ENCODE measurements at places on chromosomes 2 and 18.

DNA sequence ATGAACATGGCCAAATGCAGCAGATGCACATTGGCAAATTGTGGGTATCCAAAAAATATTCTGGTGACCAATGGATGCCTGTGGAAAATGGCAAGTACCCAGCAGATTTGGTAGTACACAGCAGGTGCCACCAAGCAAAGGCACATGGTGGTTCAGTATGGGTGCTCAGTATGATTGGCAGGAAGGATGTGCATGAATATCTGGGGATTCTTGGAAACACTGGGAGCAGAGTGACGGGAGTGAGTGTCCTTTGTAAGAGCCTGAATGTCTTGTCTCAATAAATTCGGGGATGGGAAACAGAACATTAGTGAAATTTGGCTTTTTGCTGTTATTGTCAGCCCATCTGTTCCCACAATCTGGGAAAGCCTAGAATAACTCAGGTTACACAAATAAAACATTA lies 36.8 kb upstream of the ACADL start:
- DNase-seq, result no peak

DNA sequence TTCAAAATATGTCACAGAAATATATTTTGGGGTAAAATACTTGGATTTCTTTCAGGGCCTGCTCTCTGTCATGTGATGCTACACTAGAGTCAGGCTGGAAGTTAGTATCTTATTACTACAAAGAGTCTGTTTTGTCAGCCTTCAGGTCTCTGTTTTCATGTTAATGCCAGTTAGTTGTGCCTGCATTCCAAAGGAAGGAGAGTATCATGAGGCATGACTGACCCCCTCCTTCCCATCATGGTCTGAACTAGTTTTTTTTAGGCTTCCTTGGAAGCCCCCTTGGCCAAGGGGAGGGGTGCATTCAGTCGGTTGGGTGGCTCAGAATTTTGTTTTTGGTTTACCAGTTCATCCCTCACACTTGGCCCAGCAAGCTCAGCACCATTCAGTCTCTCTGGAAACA lies 318.0 kb downstream of the ALK start:
- no peak for DNase-seq

- no peak for DNase-seq
Measured at GRCh38 chr2:22817197-22817596, 567.8 kb upstream of the KLHL29 start.

GRCh38 chr2:156589381-156590079 lies 153.4 kb downstream of the GPD2 start:
- DNase-seq, result no peak

DNA sequence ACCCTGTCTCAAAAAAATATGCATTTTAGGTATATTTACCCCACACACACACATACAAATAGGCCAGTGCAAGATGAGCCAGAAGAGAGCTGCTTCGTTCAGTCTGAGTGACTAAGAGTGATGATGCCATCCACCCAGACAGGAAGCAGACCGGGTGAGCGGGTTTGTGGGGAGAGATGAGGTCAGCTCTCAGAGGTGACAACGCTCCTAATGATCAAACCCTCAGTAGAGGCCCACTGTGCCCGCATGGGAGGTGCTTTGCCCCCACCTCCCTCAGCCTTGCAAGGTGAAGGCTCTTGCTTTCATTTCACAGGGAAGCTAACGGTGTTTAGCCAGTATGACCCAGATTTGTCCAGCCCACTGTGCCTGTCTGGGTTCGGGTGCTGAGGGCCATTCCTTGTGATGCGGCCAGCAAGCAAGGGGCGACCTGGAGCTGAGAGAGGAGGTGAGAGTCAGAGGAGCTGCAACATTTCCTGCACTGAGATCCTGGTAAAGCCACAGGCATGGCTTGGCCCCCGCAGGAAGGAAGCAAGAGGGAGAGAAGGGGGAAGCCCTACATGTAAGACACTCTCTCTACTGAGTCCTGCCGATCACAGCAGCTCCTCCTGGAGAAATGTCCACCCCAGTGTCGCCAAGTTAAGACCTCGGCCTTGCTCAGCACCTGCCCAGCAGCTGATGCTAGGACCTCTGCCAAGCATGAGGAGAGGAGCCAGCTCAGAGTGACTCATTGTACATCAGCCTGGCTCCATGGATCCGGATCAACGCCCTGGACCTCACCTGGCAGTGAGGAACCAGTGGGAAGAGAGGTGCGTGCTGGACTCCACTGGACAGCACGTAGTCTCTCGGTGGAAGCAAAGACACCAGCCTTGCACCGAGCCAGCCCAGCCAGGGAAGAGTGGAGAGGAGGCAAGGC lies 37.0 kb downstream of the NIFK start:
- peak; percentile 35 for DNase-seq

- DNase-seq, result no peak
Measured at GRCh38 chr18:50788284-50788683, 31.5 kb downstream of the MRO start.

DNA sequence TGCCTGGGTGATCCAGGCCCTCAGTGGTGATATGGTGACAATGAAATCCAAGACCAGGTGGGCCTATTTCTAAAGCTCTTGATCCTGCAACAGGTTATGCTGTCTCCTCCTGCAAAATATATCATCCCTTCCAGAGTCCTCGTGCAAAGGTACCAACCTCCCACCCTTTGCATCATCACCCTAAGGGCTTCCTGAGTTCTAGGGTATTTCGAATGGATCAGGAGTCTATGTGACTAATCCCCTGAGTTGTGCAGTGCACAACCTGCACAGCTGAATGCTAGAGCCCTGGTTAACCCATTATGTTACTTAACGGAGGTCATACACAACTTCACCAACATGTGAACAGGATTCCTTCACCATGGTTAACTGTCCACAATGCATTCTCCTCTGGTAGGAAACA lies 13.4 kb upstream of the NPAS2 start:
- no peak for DNase-seq

DNA sequence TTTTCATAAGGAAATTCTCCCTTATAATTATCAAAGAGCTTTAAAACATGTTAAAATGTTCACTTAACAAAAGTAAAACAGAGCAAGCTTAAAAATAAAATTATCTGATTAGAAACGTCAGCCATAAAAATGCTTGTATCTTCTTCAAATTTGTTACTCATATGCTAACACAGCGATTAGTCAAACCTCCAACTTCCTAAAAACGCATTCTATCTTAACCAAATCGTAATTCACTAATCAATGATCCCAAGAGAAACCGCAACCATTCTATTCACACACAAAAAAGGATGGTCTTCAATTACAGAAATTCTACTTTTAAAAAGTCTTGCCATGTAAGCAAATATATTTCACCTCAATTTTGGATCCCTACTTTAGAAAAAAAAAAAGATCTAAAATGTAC lies 1.9 kb downstream of the STK17B start:
- no peak for DNase-seq

- DNase-seq, result no peak
Measured at GRCh38 chr2:40242315-40242714, 209.6 kb downstream of the SLC8A1 start.

DNA sequence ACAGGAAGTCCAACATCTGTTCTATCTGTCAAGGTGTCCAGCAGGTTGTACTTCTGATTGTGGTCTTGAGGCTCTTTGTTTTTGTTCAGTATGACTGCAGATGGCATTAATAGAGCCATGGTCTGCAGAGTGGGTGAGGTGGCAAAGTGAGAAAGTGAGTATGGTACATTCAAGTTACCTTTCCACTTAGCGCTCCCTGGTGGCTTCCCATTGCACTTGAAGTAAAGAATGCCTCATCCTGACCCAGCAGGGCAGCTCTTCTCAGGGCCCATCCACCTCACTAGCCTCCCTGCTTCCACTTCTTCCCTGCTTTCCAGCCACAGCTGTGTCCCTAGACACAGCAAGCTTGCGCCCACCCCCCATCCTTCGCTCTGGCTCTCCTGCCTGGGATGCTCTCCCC lies 148.0 kb upstream of the ALPP start:
- no peak for DNase-seq

- no peak for DNase-seq
Measured at GRCh38 chr2:71892896-71893295, 254.8 kb downstream of the CYP26B1 start.

DNA sequence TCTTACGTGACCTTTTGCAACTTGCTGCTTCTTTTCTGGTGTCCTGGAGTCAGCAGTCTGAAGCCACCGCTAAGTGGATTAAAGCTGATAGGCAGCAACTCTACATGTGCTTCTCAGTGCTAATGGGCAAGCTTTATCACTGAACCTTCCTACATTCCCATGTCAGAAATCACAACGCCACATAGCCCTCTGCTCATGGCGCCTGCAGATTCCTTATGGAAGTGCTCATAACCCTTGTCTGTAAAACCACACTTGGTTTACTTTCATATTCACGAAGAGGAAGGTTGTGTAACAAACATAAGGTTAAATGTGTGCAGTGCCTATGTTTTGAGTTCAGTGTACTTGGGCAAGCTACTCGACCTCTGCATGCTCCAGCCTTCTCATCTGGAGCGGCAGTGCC lies 319.8 kb downstream of the FBXO15 start:
- DNase-seq, result no peak

DNA sequence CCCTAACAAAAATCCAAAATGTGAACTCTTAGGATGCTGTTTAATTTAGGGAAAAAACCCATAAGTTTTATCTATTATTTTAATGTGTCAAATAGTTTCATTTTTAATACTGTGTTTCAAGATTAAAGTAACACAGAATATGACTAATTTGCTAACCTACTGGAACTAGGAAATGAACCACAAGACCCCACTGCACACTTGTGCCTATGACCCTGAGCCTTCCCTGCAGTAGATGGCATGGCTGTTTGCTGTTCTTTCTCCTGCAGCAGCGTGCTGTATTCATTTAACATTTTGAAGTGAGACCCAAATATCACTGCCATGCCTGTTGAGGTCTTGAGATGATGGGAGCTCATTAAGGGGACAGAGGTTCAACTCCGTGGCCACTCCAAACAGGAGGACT lies 565.2 kb upstream of the NRP2 start:
- no peak for DNase-seq

GRCh38 chr2:176445956-176446355 lies 176.7 kb downstream of the MTX2 start:
- DNase-seq, result no peak

DNA sequence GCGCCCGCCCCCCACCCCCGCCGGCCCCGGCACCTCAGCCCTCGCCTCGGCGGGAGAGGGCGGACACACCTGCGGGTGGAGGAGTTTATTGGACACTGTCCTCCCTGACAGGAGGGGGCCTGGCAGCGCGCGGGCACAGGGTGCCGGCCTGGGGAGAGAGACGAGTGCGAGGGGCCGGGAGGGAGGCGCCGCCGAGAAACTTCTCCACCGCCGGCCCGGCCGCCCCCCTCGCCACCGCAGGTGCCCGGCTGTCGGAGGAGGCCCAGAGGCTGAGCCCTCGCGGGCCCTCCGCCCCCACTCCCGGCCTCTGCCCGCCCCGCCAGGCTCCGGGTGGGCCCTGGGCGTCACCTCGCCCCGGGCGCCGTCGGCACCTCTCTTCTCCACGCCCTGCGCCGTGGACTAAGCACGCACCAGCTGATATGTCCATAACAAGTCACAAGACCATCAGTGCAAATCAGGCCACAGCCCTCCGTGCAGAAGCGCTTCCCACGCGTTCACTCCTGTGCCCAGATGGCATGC lies 311.3 kb downstream of the CELF4 start:
- no peak for DNase-seq

DNA sequence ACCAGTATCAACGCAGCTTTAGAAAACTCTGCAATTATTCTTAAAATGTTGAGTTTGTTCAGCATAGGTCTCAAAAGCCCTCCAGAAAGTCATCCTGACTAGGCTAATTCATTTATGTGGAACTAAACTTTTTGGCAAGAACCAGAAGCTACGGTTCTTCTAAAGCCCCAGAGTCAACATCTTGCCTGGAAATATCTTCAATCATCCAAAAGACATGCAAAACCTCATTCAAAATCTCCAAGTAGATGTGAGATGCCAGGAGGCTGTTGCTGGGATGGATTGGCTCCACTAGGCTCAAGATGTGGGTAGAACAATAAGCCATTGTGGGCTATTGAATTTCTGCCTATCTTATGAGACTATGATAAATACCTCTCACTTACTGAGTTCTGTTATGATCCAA lies 2.1 kb upstream of the SCG2 start:
- no peak for DNase-seq

DNA sequence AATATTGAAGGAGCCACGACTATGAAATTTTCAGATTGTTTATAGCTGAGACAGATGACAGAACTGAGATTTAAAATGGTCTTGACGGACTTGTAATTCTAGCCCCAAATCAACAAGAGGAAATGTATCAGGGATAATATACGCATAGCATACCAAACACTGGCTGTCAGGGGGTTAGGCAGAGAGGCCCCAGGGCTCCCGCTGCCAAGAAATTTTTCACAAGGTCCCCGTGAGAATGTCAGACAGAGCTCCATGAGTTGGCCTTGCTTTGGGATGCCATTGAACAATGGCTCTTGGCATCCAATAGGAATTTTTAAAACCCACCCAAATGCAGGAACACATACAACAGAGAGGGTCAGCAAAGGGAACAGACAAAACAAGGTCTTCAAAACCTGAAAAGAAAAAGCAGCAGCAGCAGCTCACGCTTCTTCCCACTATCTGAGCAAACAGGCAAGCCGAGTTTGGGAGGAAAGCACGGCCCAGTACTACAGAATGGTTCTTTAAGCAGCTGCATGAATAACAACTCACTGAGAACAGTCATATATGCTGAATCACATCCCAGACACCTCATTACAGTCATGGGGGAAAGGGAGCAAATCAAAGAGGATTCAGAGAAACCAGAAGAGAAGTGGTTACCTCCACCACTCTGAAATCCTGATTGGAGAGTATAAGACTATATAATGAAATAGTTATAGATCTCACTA lies 445.6 kb downstream of the RND3 start:
- no peak for DNase-seq
